ENCODE measurements at places on chromosomes 12 and 14.

DNA sequence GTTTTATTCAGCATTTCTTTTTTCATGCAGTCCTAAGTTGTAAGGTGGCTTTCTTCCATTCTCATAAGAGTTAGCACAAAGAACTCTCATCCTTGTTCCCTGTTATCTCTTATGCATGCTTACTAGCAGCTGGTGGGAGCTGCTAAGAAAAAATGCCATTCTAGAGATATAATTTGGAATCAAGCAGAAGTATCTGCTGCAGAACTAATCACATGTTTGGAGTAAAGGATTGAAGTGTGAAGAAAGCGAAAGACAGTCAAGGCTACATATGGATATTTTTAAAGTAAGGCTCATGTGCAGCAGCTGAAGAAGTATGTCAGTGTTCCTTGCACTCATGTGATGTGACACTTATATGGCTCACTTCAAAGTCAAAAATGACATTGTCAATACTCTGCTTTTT is 116.2 kb upstream of the PCED1B start:
- DNase-seq: no peak

DNA sequence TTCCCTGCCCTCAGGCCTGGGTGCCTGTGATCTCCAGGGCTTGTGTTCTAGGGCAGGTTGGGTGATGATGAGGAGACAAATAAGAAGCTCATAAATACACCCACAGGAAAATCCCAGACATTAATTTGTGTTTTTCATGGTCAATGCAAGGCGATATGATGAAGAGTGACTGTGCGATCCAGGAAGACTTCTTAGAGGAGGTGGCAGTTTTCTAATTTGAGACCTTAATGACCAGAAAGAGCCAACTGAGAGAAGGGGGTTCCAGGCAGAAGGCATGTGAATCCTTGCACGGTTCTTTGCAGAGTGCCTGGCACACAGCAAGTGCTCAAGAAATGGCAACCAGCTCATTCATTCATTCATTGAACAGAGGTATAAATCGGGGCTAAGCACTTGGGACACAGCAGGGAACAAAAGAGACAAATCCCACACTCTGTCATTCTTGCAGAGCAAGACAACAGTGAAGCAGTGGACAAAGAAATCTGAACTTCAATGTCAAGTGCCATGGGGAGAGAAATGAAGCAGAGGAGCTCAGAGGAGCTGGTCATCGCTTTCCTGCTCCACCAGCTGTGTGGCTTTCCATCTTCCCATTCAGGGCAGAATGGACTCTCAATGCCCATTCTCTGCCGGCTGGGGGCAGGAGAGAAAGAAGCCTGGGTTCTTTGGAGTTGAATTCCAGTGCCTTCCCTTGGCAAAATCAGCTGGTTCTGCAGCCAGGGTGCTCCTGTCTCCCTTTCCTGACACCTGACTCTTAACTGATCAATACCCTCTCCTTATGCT is 128.3 kb downstream of the AACS start:
- DNase-seq: no peak

DNA sequence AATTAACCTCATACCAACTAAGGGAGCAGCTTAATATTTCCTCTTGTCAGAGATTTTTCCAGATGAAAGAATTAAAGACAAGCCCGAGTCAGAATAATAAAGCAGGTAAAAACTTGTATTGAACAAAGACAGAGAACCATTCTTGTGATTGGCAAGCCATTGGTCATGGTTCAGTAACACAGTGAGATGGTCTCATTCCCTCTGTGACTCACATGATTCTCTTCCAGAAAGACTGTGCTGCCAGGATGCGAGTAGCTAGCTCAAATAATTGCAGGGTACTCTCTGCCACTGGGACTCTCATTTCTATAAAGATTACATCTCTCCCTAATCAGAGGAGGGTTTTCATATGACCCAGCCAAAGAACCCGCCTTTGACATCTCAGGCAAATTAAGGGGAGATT is 179.4 kb downstream of the PHLDA1 start:
- DNase-seq: no peak

GRCh38 chr14:92847749-92848148 is 53.6 kb downstream of the GOLGA5 start:
- no peak for DNase-seq

GRCh38 chr14:93994919-93995682 is 2.0 kb upstream of the CCDC197 start:
- DNase-seq: peak; percentile 64

- DNase-seq: no peak
Measured at GRCh38 chr14:98993818-98994217, 278.2 kb downstream of the BCL11B start.

DNA sequence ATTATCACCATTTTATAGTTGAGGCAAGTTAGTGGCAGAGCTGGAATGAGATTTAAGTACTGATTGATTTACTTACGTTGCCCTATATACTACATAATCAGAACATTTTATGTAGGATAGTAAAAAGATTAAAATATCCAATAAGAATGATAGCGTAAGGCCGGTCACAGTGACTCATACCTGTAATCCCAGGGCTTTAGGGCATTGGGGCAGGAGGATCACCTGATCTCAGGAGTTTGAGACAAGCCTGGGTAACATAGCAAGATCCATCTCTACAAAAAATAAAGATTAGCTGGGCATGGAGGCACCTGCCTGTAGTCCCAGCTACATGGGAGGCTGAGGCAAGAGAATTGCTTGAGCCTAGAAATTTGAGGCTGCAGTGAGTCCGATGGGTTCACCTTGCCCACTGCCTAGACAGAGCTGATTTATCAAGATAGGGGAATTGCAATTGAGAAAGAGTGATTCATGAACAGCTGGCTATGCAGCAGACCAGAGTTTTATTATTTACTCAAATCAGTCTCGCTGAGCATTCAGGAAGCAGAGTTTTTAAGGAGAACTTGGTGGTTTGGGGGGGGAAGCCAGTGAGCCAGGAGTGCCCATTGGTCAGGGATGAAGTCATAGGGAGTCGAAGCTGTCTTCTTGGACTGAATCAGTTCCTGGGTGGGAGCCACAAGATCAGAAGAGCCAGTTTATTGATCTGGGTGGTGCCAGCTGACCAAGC is 24.7 kb upstream of the SGPP1 start:
- peak; percentile 11 for DNase-seq

DNA sequence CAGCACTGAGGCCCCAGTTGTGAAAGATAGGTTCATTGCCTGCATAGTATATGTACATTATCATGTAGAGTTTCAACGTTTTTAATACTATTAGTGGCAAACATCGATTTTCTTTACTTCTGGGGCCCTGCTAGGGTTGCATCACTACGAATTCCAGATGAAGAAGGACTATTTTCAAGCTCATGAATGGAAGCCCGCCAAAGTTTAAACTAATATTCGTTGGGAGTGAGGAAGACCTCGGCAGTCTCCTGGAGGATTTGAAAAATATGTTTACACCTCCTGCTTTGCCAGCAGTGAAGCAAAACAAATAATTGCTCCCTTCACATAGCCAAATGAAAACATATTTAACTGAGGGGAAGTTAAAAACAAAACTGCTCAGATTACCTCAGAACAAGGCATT is 672.9 kb upstream of the NOVA1 start:
- DNase-seq: no peak
